ENCODE measurements at places on chromosomes 1 and 21.

- DNase-seq = no peak
Measured at GRCh38 chr1:84889437-84889836, 3.6 kb downstream of the LPAR3 start.

GRCh38 chr21:27648560-27648959, 681.7 kb upstream of the ADAMTS5 start:
- no peak for DNase-seq

DNA sequence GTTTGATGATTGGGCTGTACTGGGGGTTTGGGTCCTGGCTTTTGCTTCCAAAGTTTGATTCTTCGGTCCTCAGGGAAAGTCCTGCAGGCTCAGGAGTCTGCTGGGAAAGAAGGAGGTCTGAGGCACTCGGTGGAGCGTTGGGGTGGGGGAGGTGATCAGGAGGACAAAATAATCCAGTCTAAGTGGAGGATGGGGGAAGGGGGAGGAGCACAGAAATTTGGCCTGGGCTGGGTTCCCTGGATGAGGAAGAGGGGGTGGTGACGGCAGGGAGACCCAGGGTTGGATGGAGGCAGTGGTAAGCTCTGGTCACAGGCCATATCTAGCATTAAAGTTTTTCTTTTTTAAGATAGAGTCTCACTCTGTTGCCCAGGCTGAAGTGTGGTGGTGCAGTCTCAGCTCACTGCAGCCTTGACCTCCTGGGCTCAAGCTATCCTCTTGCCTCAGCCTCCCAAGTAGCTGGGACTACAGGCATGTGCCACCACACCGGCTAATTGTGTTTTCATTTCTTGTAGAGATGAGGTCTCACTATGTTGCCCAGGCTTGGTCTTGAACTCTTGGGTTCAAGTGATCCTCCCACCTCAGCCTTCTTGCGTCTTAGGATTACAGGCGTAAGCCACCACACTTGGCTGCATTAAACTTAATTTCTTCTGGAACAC, 6.8 kb downstream of the SH2D2A start:
- DNase-seq = no peak

- no peak for DNase-seq
Measured at GRCh38 chr1:89277725-89278124, 5.1 kb upstream of the GBP5 start.

GRCh38 chr1:28123461-28123961, 35.1 kb upstream of the EYA3 start:
- no peak for DNase-seq

GRCh38 chr1:222037720-222038119, 295.8 kb upstream of the DUSP10 start:
- no peak for DNase-seq

DNA sequence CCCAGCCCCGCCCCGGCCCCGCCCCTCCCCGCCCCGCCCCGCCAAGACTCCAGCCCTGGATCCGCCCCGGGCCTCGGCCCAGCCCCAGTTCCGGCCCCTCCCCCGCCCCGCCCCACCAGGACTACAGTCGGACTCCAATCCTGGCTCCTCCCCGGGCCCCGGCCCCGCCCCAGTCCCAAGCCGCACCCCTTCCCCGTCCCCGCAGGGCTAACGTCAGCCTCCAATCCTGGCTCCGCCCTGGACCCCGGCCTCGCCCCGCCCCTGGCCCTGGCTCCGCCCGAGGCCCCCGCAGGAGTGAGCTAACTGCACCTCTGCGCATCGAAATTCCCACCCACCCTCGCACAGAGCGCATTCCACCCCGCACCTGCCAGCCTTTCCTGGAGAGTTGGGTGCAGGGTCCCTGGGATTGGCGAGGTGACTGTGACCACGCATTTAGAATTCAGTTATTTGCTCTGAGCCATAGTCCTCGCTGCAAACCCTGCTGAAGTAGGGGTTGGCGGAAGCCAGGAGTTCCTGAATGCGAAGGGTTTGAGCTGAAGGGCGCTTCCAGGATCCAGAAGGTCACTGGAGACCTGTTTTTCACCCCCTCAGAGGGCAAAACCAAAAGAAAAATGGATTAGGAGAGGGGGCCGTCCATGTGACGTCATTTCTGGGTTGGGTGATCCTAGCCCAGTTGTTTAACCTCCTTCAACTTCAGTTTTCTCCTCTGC, 588 bp upstream of the IGSF8 start:
- peak; percentile 94 for DNase-seq

DNA sequence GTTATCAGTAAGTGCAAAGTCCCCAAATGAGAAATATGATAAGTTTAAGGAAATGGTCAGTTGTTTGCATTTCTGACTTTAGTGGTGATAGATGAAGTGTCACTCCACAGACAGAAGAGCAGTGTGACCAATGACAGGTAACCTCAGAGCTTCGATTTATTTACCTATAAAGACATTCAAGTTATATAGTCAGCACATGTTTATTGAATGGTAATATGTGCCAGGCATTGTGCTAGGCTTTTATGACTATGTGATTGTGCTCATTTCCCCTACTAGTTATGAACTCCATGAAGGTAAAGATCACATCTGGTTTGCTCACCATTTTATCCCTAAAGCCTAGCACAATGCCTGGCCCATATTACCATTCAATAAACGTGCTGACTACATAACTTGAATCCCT, 222.4 kb downstream of the HHIPL2 start:
- no peak for DNase-seq

DNA sequence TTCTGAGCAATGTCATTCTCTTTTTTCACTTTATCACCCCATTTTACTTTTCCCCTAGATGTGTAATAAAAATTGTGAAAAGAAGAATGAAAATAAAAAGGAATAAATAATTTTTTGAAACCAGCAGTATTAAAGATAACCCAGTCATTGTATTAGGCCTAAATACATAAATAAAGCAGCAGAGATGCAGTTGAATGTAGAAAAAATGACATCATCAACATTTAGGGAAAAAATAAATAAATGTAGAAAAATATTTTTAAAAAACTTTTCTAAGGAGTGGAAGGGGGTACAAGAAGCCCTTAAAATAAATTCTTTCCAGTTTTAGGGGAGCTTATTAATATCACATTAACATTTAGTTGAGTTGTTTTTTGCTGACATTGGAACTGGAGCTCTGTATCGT, 15.3 kb upstream of the ENAH start:
- no peak for DNase-seq

DNA sequence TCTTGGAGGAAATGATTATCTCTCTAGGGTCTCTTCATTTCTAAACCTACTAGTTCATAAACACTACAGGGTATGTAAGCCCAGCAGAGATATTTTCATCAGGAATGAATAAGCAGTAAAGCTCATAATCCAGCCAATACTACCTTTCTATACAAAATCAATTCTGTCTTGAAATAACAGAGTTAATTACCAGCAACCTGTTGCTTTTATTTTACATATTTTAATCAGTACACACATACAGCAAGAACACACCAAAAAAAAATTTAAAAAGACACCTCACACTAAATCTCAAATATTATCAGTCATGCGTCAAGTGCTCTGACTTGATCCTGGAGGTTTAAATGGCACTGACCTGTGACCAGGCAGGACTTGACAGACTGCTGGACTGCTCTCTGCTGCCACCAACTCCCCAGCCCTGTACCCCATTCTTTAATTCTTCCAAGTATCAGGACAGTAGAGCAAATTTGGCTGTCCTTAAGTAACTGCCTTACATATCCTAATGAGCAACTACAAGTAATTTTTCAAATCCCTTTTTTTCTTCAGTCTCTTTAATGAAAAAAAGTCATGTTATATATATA, 98.5 kb downstream of the CDC42BPA start:
- DNase-seq = peak; percentile 23

DNA sequence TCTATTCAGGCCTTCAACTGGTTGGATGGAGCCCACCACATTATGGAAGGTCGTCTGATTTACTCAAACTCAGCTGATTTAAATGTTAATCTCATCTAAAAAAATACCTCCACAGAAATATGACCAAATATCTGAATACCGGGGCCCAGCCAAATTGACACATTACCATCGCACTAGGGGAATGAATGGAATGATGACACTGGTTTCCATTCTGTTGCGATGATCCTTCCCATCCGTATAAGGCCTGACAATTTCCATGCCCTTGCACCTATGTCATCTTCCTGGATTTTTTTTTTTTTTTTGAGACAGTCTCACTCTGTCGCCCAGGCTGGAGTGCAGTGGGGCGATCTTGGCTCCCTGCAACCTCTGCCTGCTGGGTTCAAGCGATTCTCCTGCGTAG, 397.5 kb downstream of the KIF26B start:
- DNase-seq = no peak

GRCh38 chr1:117188816-117189437, 21.8 kb downstream of the VTCN1 start:
- DNase-seq = no peak

DNA sequence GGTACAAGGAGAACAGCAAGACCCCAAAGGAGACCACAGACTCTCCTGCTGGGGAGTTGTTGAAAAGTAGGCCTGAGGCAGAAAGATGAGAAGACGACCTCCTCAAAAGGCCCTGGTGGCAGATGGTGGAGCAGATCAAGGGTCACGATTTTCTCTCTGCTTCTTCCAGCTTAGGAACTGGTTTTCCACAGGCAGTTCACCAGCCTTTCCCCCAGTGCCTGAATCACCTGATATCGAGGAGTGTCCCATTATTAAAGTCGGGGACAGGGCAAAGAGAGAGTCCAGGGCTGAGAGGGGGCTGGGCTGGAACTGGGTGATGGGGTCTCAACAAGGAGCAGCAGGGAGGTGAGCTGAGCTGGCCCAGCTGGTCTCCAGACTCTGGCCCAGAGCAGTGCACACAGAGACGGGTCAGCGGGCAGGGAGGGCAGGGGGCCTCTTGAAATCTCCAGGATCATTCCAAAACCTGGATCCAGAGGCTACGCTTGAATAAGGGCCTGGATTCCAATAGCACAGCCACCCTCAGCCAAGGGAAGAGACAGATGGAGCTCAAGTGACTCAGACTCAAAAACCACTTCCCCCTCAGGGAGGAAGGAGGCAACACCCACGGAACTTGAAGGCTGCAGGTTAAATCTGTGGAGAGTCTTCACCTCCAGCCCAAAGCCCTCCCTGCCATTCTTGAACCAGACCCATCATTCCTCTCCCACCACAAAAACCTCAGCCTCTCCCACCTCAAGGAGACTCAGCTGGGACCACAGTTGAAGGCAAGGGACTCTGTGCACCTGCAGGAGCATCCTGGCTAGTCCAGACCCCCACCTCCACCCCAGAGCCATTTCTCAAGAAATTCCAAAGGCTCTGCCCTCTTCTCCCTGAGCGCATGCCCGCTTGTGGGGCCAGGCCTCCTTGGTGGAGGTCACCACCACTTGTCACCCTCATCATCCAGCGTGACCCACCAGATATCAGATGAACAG, at the start of gene S100A5:
Gene S100A5, minus strand, starts transcription at position 541 of the 968 bp plus-strand sequence. CDS start 743 bp downstream, outside the sequence.
- DNase-seq = no peak

DNA sequence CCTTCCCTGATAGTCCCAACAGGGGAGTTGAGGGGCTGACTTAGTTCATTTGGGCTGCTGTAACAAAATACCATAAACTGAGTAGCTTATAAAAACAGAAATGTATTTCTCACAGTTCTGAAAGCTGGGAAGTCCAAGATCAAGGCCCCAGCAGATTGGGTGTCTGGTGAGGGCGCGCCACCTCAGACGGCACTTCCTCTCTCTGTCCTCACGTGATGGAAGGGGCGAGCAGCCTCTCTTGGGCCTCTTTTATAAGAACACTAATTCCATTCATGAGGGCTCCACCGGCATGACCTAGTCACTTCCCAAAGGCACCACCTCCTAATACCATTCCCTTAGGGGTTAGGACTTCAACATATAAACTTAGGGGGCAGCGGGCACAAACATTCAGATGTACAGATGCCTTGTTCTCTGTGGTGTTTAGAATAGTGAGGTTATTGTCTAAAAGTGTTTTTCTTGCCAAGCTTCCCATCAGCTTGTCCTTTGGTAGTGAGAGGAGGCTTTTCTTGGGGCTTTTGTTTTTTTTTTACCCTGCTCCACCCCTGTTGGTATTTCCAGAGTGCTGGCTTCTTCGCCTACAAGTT, 20.3 kb downstream of the NIPAL3 start:
- DNase-seq = no peak

DNA sequence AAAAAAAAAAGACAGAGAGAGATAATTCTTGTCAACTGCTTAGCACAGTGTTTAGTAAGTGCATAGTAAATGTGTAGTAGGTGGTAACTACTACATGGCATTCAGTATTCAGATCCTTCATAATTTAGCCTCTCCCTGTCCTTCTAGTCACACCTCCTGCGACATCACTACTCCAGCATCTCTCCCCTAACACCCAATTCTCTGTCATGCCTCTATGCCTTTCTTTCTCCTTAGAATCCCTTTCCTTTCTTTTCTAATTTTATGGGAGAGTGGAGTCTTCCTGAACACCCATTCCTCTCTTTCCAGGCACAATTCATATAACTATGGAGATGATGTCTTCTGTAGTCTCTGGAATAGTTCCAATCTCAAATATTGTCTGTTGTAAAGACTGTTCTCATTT, 3.9 kb upstream of the VPS72 start:
- no peak for DNase-seq

- no peak for DNase-seq
Measured at GRCh38 chr1:9378801-9379200, 86.1 kb downstream of the SPSB1 start.

- no peak for DNase-seq
Measured at GRCh38 chr1:15402809-15403450, 6.8 kb upstream of the EFHD2 start.

GRCh38 chr1:17119076-17119772, at the start of gene PADI2:
Gene PADI2, minus strand, starts transcription at chr1:17119451. Its CDS starts 80 bp downstream, at chr1:17119371.
- DNase-seq = peak; percentile 97

- DNase-seq = no peak
Measured at GRCh38 chr1:228060458-228061190, 21.9 kb upstream of the ARF1 start.

DNA sequence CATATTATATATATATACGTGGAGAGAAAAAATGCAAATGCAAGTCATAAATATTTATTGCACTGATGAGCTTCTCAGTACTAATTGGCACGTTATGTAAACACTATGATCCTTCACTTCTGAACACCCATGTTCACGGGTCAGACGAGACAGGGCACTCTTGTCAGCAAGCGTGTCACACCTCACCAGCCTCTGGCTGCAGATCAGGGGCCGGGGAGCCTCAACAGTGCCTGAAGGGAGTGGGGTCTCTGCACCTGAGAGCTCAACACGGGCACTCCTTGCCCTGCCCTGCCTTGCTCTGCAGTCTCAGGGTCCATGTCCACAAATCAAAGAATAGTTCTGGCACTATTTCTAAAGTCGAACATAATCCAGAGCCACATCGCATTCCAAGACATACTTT, 409 bp upstream of the HIVEP3 start:
- no peak for DNase-seq

- no peak for DNase-seq
Measured at GRCh38 chr1:110774398-110774797, 98.5 kb upstream of the CD53 start.

DNA sequence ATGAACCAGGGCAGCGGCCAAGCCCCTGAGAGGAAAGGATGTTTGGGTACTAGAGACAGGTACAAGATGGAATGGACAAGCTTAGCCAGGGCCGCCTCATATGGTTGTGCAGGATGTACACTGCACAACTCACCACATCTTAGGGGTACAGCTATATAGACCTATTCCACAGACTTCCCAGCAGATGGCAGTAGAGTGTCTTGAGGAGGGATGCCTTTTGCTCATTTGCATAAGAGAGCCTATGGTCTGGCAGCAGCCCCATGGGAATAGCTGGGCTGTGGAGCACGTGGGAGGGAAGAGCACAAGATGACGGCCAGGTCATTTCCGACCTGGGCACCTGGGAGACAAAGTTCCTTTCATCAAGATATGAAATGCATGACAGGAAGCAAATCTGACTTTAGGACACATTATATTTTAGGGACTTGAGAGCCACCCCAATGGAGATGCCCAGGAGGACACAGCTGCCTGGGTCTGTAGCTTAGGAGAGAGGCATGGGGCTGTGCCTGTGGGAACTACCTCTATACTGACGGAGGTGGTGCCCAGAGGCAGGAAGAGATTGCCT, 215.5 kb downstream of the KCNJ6 start:
- DNase-seq = peak; percentile 94

GRCh38 chr1:42928859-42929258, 29.8 kb downstream of the SLC2A1 start:
- no peak for DNase-seq

All from iPS-NIHi11 (cell line).